ENCODE measurements at places on chromosomes 16 and 17.

DNA sequence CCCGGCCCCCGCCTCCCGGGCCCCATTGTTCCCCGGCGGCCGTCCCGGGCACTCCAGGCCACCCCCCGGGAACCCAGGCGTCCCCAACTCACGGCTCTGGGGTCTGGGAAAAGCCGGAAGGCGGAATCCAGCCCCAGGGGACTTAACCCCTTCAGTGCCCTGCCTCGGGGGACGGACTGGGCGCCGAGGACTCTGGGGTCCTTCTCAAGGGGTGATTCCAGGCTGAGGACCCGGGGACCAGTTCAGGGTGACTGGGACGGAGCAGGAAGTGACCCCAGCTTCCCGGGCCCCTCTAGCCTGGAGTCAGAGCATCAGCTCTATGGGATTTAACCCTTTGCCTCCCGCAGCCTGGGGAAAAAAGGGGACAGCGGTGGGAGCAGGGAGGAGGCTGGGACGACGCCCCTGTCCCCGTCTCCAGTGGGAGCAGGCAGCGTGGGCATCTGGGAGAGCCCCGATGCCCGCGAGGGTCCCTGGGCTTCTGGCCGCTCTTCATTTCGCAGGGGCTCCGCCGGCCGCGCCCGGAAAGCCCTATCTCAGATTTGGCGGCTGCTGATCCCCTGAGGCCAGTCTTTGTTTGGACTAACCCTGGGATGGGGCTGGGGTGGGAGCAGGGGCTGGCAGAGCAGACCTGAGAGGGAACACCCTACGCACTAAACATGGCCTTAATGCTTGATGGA is at the start of gene ZNF629:
Gene ZNF629, minus strand, starts transcription at position 270 of the 677 bp plus-strand sequence. CDS start 2,723 bp downstream, outside the sequence.
- DNase-seq = peak; percentile 74

GRCh38 chr16:50900391-50900942 is 158.6 kb downstream of the CYLD start:
- DNase-seq = no peak

GRCh38 chr16:47016700-47017133 is 43.2 kb upstream of the DNAJA2 start:
- DNase-seq = no peak

DNA sequence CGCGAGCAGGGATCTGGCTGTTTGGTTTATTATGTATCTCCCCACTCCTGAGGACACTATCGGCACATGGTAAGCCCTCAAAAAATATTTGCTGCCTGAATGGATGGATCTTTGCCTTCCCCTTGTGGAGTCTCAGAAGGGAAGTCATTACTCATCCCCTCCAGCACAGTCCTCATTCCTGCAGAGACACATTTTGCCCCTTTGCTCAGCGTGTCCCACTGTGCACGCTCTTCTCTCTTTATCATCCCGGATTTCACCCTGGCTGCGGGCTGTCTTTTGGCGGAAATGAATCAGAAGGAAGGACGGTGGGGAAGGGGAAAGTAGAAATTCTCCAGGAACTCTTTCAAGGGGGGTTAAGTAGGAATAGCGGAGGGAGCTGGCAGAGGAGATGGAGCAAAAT is 125.2 kb upstream of the CDC42EP4 start:
- DNase-seq = no peak
